ENCODE measurements at places on chromosomes 11 and 22.

DNA sequence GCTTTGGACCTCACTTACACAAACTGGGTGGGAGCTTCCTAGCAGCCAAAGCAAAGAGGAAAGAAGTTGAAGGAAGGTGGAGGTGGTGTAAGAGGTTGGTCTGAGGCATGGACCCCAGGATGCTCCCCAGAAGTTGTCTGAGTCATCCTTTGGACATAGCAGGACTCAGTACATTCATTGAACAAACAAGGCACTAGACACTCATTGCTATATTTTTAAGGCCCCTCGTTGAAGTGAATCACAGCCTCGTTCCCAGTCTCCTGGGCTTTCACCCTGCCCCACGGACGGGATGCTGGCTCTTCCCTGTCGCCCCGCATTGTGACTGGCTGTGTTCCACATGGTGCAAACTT lies 95.9 kb upstream of the FGF3 start:
- DNase-seq = no peak

DNA sequence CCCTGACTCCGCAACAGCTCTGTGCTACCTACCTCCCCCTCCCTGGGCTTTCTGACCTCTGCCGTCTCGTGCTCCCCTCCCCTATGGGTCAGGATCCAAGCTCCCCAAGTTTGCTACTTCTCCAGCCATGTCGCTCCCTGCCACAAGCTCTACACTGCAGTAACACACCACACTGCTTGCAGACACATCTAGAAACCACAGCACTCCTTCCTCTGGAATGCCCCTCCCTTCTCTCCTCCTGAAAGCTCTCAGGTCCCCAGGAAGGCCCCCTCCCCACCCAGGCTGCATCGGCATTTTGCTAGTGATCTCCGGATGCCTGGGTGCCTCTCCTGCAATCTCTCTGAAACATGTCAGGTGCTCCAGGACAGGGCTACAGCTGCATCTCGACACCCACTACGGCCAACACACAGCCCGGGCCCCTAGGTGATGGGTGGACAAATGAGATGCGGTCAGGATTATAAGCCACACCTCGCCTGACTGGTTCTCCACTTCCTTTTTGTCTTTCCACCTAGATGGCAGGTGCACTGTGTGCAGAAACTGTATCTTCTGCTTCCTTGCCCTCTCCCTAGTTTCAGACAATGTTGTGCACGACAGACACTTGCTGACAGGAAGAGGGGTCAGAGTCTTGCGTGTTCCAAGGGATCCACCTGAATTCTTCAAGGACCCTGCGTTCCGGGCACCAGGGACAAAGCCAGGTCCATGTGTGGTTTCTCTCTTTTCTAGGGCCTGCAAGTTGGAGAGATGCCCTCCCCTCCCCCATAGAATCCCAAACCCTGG lies 22.9 kb downstream of the RPUSD4 start:
- DNase-seq = no peak

DNA sequence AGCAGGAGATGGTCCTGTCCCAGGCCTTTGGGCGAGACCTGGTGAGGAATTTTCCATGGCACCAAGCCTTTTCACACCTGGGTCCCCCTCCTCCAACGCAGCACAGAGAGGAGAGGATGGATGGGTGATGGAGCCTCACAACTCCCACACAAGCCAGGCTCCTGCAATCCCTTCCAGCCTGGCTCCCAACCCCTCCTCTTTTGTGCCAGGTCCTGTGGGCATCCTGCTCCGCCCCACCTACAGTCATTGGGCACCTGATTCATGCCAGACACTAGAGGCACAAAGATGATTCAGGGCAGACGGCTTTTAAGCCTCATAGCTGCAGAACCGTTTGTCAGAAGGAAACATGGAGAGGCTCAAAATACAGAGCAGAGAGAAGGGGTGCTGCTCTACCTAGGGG lies 16.1 kb upstream of the MYRF start:
- DNase-seq = no peak

DNA sequence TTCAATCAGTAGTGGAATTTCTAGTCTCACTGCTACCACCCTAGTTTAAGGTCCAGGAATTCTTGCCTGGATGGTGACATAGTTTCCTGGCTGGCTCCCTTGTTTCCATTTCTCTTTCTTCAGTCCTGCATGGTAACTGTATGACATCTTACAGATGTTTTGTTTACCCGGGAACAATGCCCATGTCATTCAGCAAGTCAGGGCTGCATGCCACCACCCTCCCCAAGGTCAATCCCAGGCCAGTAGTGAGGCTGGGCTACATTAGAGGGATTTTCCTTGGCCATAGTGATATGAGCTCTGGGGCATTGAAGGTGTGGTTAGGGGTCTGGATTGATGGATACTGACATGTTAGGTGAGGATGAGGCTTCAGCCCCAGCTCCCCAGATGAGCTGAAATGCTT lies 114.9 kb upstream of the E2F8 start:
- no peak for DNase-seq

GRCh38 chr11:12087075-12088004 lies 23.1 kb upstream of the MICAL2 start:
- DNase-seq = peak; percentile 34

- peak; percentile 44 for DNase-seq
These were observed 87.5 kb downstream of the RRM1 start for GRCh38 chr11:4181782-4182721.
